NCI-H1092 (cell line): ENCODE measurements at places on chromosomes 2 and 18.
A peak's percentile ranks its signal among the peaks of the same experiment; 100 is the strongest.

- no peak for DNase-seq
These were observed 461.7 kb downstream of the STK39 start for GRCh38 chr2:167785606-167786216.

- no peak for DNase-seq
These were observed 68.3 kb downstream of the TNS1 start for GRCh38 chr2:217934321-217935131.

DNA sequence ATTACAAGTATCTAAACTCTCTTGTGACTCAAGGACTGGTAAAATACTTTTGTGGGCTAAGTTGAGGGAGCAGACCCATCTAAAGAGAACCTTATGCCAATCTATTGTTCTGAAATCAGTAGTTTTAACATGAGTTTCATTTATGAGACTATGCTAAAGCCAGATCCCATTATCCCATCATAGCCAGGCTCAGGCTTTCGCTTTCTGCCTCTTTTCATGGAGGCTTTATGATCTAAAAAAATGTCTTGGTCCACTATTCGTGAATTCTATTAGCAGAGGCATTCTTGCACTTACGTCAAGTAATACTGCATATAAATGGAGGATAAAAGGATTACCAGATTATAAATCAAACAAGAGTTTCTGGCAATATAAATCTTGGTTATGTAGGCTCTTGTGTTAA lies 1636.9 kb upstream of the ACVR2A start:
- no peak for DNase-seq

GRCh38 chr2:40227210-40227609 lies 224.7 kb downstream of the SLC8A1 start:
- no peak for DNase-seq

DNA sequence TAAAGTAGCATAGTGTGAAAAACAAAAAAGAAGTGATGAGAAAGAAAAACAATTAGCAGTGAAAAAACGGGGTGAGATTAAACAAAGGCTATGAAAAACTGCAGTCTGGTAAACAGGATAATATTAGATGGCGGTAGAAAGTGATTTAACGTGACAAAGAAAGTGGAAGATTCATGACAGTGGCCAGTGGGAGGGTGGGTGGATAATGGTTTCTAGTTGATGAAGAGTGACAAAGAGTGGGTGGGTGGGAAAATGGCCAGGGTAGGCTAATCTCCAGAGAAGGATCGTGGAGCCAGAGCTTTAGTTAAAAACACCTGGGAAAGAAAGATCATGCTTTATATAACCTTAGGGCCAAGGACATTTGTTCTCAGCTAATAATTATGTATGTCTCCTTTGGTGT lies 1667.8 kb downstream of the LRP1B start:
- DNase-seq: no peak

- DNase-seq: peak; percentile 64
These were observed at the start of gene INPP4A for GRCh38 chr2:98444436-98445176. Gene INPP4A (plus strand): TSS chr2:98444858. CDS start chr2:98520049, 75,191 bp downstream.

GRCh38 chr2:66323406-66323805 lies 111.5 kb upstream of the MEIS1 start:
- DNase-seq: no peak

DNA sequence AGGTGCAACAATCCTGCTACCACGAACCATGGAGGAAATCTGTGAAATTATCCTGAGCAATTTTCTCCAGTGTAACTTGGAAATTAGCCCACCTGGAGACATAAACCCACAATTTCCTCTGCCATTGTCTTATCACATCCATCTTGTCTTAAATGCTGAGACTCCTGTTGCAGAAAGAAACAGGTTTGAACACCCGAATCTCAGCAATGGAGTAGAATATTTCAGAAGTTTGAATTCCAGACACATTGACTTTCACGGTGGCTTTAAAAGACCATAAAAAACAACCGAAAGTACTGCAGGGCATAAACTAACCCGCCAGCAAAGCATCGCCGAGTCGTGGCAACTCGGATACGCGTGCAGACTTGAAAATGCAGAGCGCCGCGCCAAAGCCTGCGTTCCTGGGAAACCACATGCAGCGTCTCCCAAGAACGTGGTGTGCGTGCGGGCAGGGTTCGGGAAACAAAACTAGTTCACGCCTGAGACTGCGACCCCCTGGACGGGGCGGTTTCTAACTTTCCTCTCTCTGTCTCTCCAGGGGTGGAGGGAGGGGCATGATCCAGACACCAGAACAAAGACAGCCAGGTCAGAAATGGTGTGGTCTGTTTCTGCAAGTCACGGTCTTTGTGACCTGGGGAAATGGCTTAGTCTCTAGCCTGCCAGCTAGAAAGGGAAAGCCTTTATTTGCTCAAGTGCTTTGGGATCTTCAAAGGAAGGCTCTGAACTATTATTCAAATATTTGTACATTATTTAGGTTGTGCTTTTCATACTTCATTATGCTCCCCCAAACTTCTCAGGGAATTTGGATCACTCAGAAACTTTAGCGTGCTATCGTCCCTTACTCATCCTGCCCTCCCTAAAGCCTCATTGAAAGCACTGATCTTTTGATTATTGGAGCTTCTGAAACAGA lies 26.9 kb upstream of the KCTD1 start:
- no peak for DNase-seq

- DNase-seq: no peak
These were observed 310.2 kb upstream of the ID2 start for GRCh38 chr2:8371653-8372052.

DNA sequence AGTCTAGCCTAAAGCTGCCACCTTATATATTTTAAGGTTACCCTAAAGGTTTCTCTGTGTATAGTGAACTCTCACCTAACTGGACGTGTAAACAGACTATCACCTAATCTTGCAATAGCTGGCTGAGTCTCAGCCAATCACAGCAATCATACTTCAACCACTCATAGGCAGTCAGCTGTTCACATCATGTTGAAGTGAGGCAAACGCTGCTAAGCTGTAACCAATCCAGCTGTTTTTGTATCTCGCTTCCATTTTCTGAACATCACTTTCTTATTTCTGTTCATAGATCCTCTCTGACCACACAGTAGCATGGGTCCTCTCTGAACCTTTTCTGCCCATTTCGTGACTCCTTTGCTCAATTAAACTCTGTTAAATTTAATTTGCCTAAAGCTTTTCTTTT lies 468.2 kb upstream of the POU3F3 start:
- DNase-seq: no peak

DNA sequence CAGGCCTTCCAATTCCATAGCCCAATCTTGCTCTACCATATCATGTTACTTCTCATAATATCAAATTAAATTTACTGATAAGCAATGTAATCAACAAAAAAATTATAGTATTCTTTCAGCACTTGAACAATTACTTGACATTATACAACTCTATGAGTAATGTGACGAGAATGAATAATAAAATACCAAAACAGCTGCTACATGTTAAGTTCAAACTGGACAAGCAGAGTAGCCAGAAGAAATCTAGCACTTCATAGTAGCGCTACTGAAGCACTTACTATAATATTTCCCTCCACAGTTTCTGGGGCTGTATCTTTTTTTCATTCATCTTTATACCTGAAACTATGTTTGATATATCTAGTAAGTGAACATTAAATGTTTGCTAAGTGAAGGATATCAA lies 14.9 kb downstream of the PPP3R1 start:
- DNase-seq: no peak

GRCh38 chr2:95382192-95382591 lies 20.3 kb upstream of the FAHD2A start:
- no peak for DNase-seq

DNA sequence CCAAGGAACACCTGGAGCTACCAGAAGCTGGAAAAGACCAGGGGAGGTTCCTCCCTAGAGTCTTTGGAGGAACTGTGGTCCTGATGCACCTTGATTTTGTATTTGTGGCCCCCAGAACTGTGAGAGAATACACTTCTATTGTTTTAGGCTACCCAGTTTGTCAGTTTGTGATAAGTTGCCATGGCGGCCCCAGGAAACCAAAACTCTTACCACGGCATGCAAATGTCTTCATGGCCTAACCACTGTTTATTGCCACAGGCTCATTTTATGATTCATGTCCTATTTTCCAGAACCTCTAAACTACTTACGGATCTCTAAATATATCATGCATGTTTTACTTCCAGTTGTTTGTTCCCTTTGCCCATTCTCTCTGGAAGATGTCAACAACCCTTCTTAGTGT lies 1250.7 kb upstream of the FAM98A start:
- DNase-seq: no peak

GRCh38 chr2:230231251-230231650 lies 5.7 kb downstream of the SP140 start:
- DNase-seq: no peak

DNA sequence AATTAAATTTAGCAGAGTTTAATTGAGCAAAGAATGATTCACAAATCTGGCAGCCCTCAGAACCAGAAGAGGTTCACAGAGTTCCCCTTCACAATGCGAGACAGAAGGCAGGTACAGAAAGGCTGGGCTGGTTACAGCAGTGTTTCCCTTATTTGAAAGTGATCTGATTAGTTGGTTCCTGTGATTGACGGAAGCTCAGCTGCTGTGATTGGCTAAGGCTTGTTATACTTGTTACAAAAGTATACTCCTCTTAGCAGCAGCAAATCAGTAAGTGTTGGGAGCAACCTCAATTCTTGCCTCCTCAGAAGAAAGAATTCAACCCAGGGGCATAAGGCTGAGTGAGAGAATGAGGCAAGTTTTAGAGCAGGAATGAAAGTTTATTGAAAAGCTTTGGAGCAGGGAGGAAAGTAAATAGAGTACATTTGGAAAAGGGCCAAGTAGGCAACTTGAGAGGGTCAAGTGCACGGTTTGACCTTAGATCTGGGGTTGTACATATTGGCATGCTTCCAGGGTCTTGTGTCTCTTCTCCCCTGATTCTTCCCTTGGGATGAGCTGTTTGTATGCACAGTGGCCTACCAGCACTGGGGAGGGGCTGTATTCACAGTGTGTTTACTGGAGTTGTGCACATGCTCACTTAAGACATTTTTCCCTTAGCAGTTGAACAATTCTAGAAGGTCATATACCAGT lies 431.8 kb upstream of the RAB12 start:
- no peak for DNase-seq

DNA sequence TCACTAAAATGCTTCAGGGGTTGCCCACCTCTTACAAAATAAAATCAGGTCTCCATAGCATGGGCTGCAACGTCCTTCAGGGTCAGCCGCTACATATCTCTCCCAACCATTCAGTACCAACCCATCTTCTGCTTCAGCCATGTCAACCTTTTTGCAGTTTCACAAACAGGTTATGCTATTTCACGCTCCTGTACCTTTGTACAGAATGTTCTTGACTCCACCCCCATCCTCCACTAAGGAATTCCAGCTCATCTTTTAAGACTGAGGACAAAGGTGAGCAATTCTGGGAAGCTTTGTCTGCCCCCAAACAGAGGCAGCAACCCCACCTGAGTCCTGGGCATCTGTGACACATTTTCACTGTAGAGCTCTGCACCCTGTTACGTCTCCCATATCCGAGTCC lies 8.8 kb upstream of the EVA1A start:
- no peak for DNase-seq

GRCh38 chr2:6945087-6945813 lies 28.0 kb downstream of the RNF144A start:
- no peak for DNase-seq

DNA sequence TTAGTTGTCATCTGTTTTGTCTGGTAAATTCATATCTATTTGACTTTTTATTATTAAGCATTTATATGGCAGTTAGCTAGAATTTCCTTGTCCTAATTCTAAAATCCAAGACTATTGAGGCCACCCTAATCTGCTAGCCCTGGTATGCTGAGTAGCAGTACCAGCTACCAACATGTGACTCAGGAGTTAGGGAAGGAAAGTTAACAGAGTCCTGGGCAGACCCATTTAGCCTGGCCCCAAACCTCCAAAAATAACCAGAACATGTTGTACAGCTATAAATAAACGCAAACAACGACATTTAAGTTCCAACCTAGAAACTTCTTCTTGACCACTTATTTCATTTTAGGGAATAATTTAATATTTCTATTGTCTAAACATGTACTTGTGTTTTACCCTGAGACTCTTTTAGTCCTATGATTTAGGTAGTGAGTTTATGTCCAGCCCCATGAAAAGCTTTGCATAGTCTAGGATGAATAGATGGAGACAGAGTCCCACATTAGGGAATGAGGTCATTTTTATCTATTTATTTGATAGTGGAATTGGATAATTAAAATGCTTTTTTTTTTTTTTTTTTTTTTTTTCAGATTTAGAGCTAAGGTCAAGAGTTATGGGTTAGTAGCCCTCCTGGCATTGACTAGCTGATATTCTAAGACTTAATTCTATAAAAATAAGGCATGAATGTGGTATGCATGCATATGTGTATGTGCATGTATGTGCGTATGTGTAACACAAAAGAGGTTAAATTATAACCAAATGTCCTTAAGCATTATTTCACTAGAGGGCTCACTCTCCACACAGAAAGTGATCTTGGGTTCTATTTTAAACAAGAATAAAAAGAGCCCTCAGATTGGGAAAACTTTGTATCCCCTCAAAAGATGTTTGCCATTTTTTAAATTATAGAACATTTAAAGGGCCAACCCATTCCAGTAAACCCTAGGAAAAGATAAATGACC lies 160.1 kb upstream of the MAPRE2 start:
- DNase-seq: no peak

DNA sequence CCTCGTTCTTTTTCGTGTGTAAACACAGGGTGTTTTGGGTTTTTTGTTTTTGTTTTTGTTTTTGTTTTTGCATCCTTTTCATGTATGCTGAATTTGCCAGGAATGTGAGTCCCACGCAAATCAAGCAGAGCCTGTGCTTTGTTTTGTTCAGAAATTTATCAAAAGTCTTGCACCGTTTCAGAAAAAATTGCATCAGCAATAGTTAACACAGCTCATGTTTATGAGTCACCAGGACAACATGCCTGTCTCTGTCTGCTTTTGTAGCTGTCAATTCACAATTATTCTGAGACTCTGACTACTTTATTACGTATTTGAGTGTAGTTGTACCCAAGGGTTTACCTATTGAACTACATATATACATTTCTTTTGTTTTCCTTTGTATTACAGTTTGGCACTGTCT lies 38.3 kb downstream of the MRPL44 start:
- no peak for DNase-seq

- no peak for DNase-seq
These were observed 34.5 kb downstream of the SLC4A3 start for GRCh38 chr2:219661955-219662395.

GRCh38 chr2:193549661-193550060 lies 1354.9 kb upstream of the TMEFF2 start:
- no peak for DNase-seq

- no peak for DNase-seq
These were observed 766.4 kb upstream of the ID2 start for GRCh38 chr2:7915302-7916091.

DNA sequence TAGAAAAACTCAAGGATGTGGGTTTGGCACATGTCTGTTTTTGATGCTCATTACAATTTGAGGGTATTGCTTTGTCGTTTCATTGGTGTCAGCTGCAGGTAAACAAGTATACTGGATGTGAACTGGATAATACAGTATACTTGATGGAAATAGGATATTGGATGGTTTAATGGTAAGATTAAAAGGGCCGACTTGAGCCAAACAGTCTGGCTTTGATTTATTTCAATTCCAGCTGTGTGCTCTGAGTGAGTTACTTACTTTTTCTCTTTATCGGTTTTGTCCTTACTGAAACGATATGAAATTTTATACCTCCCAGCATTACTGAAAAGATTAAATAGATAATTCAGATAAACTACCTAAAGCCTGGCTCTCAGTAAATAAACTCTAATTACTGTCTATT lies 227.6 kb downstream of the ASXL3 start:
- peak; percentile 86 for DNase-seq

GRCh38 chr2:118854507-118855345 lies 7.3 kb upstream of the EN1 start:
- no peak for DNase-seq
